Activated CD4-positive, alpha-beta T cell treated with anti-CD3 and anti-CD28 coated beads, Interleukin-2, amount 10 ng/mL, durations not matched to agents 7 days and 5 days (primary cell): ENCODE measurements at places on chromosomes 5 and 9. TPM values are rescaled to one million over a fixed set of nuclear protein-coding genes. Genes with fewer than 3 reads are reported as not detected.

Gene TICAM2
- 1.4 TPM for total RNA-seq

Gene BARHL1
- not detected for total RNA-seq

Gene CD14
- total RNA-seq, result 0.37 TPM

Gene AMBP
- total RNA-seq, result not detected

GRCh38 chr5:178142642-178143041 is 11.0 kb downstream of the NHP2 start:
- no peaks in the 10 kb centered on the region for H3K4me1 ChIP-seq
- no peak overlapping the region for H3K4me3 ChIP-seq
- no peak for DNase-seq
- H3K27me3 ChIP-seq, result no peaks in the 10 kb centered on the region
- H3K27ac ChIP-seq, result no peak overlapping the region

- H3K4me3 ChIP-seq, result no peak overlapping the region
- peaks cover 2% of the 10 kb centered on the region for H3K27me3 ChIP-seq
- no peaks in the 10 kb centered on the region for H3K4me1 ChIP-seq
- DNase-seq, result no peak
- H3K27ac ChIP-seq, result no peak overlapping the region
Measured at GRCh38 chr5:10527281-10527950, 36.5 kb upstream of the ANKRD33B start.

- H3K36me3 ChIP-seq, result no peaks in the 10 kb centered on the region
- H3K27ac ChIP-seq, result no peak overlapping the region
- no peak for DNase-seq
- H3K27me3 ChIP-seq, result no peaks in the 10 kb centered on the region
- H3K4me1 ChIP-seq, result no peaks in the 10 kb centered on the region
- no peak overlapping the region for H3K4me3 ChIP-seq
Measured at GRCh38 chr9:106526716-106527204, 336.2 kb upstream of the ZNF462 start.

DNA sequence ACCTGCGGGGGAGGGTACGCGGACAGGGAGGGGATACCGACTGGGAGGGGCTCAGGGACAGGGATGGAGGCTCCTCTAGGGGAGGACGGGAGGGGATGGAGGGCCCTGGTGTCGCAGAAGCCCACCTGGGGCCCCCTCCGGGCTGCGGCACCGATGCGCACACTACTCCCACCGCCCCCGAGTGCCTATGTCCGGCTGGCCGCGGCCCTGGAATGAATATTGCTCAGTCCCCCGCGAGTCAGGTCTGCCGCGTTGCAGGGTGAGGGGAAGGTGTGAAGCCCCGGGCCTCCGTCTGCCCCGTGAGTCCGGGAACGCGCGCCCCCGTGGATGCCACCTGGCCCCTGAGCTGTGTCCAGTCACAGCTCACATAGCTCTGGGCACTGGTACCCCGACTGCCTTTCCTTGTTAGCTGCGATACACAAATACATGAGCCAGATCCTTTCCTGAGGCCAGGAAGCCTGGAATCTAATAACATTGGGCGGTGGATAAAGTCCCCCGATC is 44.5 kb upstream of the PRSS3 start:
- H3K4me3 ChIP-seq, result no peak overlapping the region
- H3K27ac ChIP-seq, result no peak overlapping the region
- H3K4me1 ChIP-seq, result peaks cover 23% of the 10 kb centered on the region
- H3K27me3 ChIP-seq, result peaks cover 74% of the 10 kb centered on the region
- no peak for DNase-seq

DNA sequence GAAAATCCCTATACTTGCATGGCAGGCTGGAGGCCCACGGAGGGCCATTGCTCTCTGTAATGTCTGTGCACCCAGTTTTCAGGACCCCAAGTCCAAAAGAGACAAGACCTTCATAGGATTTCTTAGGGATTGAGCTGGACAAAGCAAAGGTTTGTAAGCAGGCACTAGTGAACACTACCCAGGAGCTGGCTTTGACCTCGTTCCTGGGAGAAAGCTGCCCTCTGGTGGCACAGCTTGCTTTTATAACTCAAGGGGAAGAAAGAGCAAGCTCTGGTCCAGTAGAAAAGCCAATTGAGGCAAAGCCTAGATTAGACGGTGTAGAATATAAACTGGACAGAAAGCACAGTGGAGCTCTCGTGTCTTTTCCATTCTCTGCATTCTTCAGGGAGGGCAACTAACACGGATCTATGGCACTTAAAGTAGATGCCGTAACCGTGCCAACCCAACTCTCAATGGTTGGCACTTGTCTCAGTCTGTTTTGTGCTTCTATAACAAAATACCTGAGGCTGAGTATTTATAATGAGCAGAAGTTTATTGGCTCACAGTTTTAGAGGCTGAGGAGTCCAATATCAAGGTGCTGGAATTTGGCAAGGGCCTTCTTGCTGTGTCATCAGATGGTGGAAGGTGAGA is 7.9 kb downstream of the GABRP start:
- H3K27ac ChIP-seq, result no peak overlapping the region
- no peak overlapping the region for H3K4me3 ChIP-seq
- DNase-seq, result peak; percentile 22
- H3K36me3 ChIP-seq, result no peaks in the 10 kb centered on the region

DNA sequence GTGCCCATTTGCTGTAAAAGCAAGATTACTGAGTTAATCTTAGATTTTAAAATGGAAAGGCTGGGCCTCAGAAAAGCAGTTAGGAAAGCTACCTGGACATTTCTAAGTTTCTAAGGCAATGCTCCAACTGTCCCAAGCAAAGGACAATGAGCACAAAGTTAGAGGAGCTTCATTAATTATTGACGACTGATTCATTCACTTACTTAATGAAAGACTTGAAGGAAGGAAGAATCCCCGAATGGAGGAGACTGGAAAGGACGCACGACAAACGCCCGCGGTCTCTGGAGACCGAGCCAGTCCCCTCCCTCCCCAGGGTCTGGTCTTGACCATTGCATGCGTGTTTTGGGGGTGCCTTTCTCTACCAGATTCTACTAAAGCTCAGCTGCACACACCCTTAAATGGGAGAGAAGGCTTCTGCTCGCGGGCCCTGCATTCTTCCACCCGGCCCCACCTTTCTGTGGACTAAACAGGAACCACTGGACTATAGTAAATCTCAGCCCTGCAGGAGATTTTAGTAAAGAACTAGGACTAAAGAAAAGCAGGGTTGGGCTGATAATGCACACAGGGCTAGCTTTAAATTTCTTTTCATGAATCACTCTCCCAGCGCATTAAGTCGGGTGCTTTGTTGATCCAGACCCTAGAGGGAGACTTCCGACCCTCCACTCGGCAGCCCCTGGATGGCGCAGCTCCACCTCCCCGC is 44.8 kb downstream of the CTSL start:
- no peaks in the 10 kb centered on the region for H3K36me3 ChIP-seq
- H3K27me3 ChIP-seq, result peaks cover 11% of the 10 kb centered on the region
- no peaks in the 10 kb centered on the region for H3K4me1 ChIP-seq
- H3K27ac ChIP-seq, result no peak overlapping the region

DNA sequence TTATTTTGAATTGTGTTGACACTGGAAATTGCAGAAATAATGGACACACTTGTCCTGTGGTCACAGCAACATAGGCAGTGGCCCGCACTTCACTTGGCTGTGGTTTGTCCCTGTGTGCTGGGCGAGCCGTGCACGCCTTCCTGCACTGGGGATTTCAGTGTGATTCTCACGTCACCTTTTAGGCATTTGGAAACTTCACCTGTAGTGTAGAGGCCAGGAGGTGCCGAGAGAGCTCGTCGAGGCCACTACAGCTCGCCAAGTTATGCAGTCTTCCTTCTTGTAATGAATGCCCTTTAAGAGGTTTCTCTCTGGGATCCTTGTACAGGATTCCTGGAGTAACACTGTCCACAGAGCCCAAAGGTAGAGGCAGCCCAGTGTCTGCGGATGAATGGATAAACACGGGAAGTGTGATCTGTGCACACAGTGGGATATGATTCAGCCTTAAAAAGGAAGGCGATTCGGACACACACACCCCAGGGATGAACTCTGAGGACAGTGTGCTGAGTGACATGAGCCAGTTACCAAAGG is 14.7 kb downstream of the TRAF2 start:
- no peak for DNase-seq
- peaks cover 52% of the 10 kb centered on the region for H3K36me3 ChIP-seq
- H3K4me1 ChIP-seq, result peaks cover 43% of the 10 kb centered on the region
- no peak overlapping the region for H3K4me3 ChIP-seq

- H3K27me3 ChIP-seq, result peaks cover 2% of the 10 kb centered on the region
- H3K4me3 ChIP-seq, result no peak overlapping the region
- DNase-seq, result peak; percentile 36
- H3K4me1 ChIP-seq, result no peaks in the 10 kb centered on the region
- no peak overlapping the region for H3K27ac ChIP-seq
- no peaks in the 10 kb centered on the region for H3K36me3 ChIP-seq
Measured at GRCh38 chr5:13987843-13988464, 43.5 kb upstream of the DNAH5 start.

GRCh38 chr5:157611571-157612476 is 36.2 kb upstream of the ADAM19 start:
- H3K27ac ChIP-seq, result no peak overlapping the region
- no peak for DNase-seq
- peaks cover 2% of the 10 kb centered on the region for H3K36me3 ChIP-seq
- no peak overlapping the region for H3K4me3 ChIP-seq

DNA sequence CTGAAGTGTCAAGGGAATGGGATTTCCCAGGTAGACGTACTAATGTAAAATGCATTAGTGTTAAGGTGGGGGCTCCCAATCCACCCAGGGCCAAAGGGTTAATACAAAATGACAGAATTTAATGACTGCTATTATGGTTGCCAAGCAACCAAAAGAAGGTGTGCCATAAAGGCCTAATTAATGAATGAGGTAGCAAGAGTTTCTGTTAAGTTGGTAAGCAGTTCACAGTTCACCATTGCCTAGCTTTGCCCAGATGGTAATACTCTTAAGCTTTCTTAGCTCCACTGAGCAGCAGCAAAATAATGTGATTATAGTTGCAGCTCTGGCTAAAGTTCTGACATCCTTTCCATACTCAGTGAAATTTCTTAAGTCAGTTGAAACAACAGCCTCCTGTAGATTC is 211.7 kb downstream of the DENND1A start:
- no peaks in the 10 kb centered on the region for H3K27me3 ChIP-seq
- H3K36me3 ChIP-seq, result peaks cover 17% of the 10 kb centered on the region
- H3K4me3 ChIP-seq, result no peak overlapping the region
- H3K4me1 ChIP-seq, result no peaks in the 10 kb centered on the region
- DNase-seq, result no peak

GRCh38 chr5:99995407-99995806 is 539.8 kb upstream of the FAM174A start:
- no peaks in the 10 kb centered on the region for H3K36me3 ChIP-seq
- no peaks in the 10 kb centered on the region for H3K27me3 ChIP-seq
- no peaks in the 10 kb centered on the region for H3K4me1 ChIP-seq

DNA sequence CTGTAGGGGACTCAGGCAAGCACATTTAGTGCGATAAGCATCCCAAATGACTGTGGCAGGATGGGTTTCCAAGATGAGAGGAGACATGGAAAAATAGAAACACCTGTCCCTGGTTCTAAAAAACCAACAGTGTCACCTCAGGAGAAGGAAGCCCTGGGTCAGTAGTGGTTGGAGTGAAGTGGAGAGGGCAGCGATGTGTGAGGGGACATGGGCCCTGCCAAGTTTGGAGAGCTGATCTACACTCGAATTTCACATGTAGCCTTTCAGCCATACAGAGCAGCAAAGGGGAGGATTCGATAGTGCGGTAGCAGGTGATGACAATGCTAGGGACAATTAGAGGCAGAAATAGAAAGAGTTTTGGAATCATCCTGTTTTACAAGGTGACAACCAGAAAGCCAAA is 32.6 kb upstream of the LHX2 start:
- no peaks in the 10 kb centered on the region for H3K36me3 ChIP-seq
- no peak overlapping the region for H3K27ac ChIP-seq
- peaks cover 23% of the 10 kb centered on the region for H3K27me3 ChIP-seq
- DNase-seq, result no peak
- no peaks in the 10 kb centered on the region for H3K4me1 ChIP-seq

- no peak overlapping the region for H3K27ac ChIP-seq
- no peaks in the 10 kb centered on the region for H3K36me3 ChIP-seq
- no peak overlapping the region for H3K4me3 ChIP-seq
- DNase-seq, result no peak
- no peaks in the 10 kb centered on the region for H3K27me3 ChIP-seq
Measured at GRCh38 chr9:12859704-12860251, 85.0 kb downstream of the LURAP1L start.
